ENCODE measurements at places on chromosomes 1 and 21. TPM values are rescaled to one million over a fixed set of nuclear protein-coding genes. Genes with fewer than 3 reads are reported as not detected.

The ITLN2 gene
- not detected for total RNA-seq

- no peak for DNase-seq
Observed at GRCh38 chr1:62436039-62436465, 797 bp upstream of the USP1 start.

The NPPB gene
- not detected for total RNA-seq

DNA sequence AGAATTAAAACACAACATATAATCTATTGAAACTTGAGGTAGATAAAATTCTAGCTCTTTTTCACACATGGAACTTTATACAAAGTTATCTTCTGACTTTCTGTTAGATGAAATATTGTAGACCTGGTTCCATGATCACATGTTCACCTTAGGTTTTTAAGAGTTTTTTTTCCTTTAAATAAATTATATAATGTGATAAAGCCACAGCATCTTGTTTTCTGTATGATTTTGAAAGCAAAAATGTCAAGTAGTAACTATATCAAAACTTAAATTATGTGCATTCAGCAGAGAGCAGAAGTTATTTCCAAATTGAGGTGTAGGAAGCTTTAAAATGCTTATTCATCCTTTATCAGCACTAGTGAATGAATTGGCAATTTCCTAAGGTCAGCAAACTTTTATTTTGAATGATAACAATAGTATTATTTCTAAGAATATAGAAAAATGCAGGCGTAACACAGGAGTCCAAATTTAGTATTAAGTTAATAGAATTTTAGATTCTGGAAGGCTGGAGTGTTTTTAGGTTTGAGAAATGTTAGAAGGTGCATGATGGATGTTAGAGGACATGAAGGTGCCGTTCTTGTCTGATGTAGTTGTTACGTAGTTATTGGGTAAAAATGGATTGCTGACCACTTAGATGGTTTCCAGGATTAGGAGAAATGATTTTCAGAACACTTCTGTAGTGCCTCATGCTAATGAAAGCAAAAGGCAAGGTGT lies 17.5 kb downstream of the BACH1 start:
- DNase-seq = no peak

The SELENBP1 gene
- not detected for total RNA-seq

The PIP5K1A gene
- 47.9 TPM for total RNA-seq

DNA sequence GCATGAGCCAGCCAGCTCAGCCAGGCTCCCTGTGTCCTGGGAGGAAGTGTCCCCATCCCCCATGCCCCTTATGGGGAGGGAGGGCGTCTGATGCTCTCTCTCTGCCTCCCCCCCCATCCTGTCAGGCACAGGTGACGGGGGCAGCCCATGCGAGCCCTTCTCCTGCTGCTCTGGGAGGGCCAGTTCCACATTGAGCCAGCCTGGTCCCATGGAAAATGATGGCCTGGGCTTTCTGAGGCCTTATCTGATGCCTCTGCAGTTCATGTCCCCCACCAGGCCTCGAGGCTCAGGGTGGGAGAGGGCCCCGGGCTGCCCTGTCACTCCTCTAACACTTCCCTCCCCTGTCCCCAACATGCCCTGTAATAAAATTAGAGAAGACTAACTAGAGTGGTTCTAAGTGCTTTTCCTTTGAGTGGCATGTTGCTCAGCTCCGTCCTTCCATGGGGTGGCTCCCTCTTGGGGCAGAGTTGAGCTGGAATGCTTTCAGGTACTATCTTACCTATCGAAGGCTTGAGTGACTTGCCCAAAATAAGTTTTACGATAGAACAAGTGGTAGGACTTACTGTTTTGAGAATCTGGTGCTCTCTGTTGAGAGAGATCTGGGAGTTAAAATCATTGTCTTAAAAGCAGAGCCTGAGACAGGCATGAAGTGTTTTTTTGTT lies 1.8 kb upstream of the MTFR1L start:
- DNase-seq = no peak

DNA sequence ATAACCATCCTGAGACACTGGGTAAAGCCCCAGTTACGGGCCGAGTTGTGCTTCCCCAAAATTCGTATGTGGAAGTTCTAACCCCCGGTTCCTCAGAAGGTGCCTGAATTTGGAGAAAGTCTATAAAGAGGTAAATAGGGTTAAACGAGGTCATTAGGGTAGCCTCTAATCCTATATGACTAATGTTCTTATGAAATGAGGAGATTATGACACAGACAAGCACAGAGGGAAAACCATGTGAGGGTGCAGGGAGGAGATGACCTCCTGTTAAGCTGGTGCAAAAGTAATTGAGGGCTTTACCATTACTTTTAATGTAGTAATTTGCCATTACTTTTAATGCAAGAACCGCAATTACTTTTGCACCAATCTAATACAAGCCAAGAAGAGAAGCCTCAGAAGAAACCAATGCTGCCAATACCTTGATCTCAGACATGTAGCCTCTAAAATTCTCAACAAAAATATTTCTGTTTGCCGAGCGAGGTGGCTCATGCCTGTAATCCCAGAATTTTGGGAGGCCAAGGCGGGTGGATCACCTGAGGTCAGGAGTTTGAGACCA lies 260.8 kb downstream of the GPATCH2 start:
- no peak for DNase-seq

DNA sequence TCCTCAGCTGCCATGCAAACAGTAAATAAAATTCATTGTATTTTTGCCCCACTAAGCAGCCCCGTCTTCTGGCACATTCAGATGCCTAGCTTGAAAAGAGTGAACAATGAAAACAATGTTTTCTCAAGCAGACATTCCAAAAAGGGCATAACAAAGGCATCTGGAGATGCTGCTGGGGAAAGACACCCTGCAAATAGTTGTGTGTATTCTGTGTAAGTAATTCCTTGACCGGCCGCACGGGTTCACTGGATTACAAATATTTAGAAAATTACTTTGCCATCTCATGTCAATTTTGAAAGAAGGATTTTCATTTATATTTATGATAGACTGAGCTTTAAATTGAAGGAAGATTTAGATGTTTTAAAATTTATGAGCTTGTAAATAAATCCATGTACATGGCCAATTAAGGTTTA lies 142.2 kb downstream of the SLC45A1 start:
- DNase-seq = no peak

DNA sequence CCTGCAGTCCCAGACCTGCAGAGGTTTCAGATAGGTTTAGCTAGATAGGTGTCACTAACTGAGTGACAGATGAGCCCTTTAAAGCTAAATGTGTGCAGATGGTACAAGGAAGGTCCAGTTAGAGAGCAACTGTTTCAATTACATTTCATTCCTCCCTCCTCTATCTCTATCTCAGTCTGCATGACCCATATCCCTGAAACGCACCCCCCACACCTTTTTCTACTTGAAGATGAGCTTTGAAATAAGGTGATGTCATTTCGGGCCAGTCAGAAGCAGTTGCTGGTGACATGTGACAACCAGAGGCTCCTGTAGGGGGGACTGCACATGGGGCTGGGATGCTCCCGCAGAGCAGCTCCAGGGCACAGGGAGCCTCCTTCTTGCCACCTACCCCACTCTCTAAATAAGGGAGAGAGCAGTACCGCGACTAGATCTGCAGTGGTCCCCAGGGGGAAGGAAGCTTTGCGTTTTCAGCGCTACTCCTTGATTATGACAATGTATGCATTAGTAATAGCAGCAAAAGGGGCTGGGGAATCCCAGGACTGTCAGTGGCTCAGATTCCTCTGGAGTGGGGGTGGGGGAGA lies 4.3 kb downstream of the ATP8B2 start:
- no peak for DNase-seq

The GBP6 gene
- 0.83 TPM for total RNA-seq

DNA sequence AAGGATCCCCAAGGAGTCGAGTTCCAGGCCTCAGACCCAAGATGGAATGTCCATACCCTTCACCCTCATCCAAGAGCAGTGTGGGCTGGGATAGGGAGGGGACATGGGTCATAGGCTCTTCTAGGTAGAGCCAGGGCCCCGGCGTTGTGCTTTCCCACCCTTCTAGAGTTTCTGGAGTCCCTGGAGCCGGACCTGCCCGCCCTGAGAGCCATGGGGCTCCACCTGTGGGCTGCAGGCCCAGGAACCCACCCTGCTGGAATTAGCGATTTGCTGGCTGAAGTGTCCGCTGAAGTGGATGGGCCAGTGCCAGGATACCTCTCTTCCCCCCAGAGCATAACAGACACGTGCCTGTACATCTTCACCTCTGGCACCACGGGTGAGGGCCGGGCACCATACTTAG lies 1.1 kb downstream of the SLC27A3 start:
- DNase-seq = no peak

GRCh38 chr1:113042285-113043143 lies 30.5 kb upstream of the LRIG2 start:
- no peak for DNase-seq

- no peak for DNase-seq
Observed at GRCh38 chr1:50103615-50104081, 5.1 kb upstream of the ELAVL4 start.
